Activated B cell treated with CpG ODN at 0.5 μM for 24 hours (primary cell): ENCODE measurements at places on chromosomes 1 and 21.
A peak's percentile ranks its signal among the peaks of the same experiment; 100 is the strongest.

GRCh38 chr1:228097333-228098081, 5.6 kb downstream of the C1orf35 start:
- DNase-seq, result peak; percentile 14

- DNase-seq, result no peak
Observed at GRCh38 chr1:110239441-110240430, 29.6 kb downstream of the KCNC4 start.

DNA sequence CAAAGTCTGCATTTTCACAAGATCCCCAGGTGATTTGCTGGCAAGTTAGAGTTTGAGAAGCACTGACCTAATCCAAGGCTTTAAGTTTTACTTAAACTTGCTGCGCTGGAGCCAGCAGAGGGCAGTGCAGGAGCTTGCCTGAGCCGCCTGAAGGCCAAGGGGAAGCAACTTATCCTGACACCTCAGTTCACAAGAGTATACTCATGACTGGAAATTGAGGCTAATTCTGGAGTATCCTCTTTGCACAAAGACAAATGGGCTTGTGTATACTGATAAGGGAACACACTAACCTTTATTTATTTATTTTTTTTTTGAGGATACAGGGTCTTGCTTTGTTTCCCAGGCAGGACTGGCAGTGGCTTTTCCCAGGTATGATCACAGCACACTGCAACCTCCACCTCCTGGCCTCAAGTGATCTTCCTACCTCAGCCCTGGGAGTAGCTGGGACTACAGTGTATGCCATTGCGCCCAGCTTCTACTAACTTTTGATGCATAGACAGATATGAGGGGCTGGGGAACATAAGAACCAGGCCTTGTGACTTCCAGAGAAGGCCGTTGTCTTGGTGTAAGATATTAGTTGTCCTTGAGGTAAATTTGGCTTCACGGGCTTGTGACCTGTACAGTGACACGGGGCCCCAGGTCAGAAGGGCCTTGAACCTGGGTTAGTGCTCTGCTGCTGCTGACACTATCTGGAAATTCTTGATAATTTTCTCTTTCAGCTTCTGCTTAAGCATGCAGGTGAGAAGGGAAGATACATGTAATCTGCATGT, 29.0 kb upstream of the SLAMF1 start:
- peak; percentile 60 for DNase-seq

GRCh38 chr1:192979542-192979941, 79.6 kb downstream of the UCHL5 start:
- no peak for DNase-seq

DNA sequence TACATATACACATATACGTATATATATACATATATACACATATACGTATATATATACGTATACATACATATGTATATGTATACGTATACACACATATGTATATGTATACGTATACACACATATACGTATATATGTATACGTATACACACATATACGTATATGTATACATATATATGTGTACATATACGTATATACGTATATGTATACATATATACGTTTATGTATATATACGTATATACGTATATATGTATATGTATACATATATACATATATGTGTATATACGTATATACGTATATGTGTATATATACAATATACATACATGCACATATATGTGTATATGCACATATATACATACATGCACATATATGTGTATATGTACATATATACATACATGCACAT, 396.2 kb upstream of the DUSP10 start:
- no peak for DNase-seq

DNA sequence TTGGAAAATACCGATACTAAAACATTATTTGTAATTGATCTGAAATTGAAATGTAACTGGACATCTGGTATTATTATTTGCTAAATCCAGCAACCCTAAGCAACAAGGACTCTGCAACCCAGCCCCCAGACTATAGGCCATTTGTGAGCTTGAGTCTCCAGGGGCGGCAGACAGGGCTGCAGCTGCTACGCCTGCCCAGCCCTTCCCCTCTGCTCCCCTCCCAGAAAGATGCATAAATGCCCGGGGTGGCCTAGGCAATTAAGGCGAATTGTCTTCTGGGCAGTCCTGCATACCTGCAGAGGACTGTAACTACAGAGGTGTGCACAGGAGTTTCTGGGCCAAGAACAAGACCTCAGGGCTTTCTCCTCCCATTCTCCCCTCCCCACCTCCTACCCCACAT, 41.2 kb upstream of the LBR start:
- no peak for DNase-seq

GRCh38 chr1:21818656-21819055, 6.6 kb downstream of the LDLRAD2 start:
- DNase-seq, result no peak

- no peak for DNase-seq
Observed at GRCh38 chr1:21825393-21825792, 13.3 kb downstream of the LDLRAD2 start.

GRCh38 chr1:77139389-77139788, 79.8 kb downstream of the PIGK start:
- no peak for DNase-seq

GRCh38 chr1:2200308-2200943, 5.9 kb upstream of the FAAP20 start:
- DNase-seq, result no peak

DNA sequence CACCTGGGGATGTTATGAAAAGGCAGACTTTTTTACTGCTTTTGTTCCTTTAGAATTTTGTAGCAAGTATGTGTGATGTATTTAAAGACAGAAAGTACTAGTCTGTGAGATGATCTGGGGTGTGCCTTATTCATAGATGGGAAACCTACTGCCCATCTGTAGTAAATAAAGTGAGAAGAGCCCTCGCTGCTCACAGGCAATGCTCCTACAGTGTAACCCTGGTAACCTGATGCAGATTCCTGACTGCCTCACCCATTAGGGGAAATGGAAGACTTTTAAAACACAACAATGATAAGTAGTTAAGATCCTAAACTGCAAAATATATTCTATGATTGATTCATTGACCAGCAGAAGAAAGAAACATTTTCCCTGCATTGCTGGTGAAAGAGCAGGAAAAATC, 19.4 kb upstream of the TMEM201 start:
- no peak for DNase-seq

DNA sequence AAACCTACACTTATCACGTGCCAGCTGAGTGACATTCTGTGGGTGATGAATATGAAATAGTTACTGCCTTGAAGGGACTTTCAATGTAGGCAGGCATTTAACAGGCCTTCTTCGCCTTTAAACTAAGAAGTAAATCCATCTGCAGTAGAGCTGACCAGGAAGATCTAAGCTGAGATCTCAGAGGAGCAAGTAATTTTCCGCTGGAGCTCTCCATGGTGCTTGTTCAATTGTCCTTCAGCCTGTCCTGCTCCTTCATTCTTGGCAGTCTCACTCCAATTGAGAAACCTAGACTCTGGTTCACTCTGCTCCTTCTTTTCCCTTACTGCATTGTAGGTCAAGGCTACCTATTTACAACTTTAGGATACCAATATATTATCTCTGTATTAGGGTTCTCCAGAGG, 183.5 kb downstream of the HMCN1 start:
- DNase-seq, result no peak

DNA sequence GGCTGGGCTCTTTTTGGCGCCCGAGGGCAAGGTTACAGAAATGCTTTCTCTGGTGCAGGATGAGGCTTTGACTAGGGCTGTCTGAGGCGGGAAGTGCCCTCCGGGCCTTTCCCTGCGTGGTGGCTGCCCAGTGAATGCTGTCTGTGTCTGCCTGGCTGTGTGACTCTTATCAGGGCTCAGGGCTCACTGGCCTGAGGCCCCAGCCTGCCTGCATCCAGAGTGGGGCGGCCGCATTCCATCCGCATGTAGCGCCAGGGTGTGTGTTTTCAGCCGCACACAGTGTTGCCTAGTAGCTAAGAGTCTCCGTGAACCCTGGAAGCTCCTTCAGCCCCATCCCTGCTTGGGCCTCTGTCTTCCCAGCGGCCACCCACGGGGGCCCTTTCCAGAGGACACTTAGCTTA, 59.1 kb downstream of the FAAP20 start:
- no peak for DNase-seq

GRCh38 chr1:10160907-10161490, 49.4 kb upstream of the KIF1B start:
- DNase-seq, result no peak

DNA sequence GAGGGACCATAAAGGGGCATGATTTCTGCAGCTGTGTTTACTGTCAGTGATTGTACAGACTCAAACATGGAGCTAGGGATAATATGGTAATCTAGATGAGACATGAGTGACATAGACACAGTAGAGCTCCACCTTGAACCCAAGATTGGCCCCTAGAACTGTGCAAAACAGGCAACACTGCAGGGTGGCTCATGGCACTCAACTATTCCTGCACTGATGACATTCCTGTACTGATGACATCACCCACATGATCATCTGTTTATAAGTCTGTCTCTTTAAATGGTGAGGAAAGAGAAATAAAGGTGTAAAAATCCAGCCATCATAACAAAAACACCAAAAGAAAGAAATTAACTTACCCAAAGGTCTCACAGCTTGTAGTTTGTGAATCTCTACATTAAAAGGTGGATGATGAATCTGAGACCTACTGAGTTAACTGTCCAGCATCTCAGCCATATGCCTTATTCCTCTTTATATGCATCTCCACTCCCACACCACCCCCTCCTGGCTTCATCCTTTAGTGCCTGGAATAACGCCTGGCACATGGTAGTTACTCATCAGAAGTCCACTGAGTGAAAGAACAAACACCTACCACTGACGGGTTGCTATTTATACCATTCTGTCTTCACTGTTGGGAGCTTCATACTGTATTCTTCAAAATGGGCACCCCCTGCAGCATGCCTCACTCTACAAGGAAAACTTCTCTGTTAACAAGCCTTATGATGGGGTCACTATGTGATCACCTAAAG, at the start of gene LRRC53:
LRRC53 (minus strand) TSS at position 442 of the 746 bp plus-strand sequence. CDS start 29,262 bp downstream, outside the sequence.
- no peak for DNase-seq

DNA sequence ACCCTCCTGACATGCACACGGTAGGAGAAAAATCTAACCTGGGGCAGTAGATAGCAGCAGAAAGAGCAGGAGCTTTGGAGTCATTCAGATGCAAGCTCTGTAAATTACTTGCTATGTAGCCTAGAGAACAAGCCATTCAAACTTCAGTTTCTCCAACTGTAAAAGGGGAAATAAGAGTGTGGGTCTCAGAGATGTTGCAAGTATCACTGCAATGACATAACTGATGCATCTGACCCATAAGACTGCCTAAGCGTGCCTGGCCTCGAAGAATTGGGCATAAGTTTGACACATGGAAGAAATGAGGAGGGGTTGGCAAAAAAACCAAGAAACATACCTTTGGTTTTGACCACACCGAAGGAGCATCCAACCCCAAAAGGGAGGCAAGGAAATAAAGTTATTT, 5.2 kb downstream of the AK2 start:
- DNase-seq, result no peak

DNA sequence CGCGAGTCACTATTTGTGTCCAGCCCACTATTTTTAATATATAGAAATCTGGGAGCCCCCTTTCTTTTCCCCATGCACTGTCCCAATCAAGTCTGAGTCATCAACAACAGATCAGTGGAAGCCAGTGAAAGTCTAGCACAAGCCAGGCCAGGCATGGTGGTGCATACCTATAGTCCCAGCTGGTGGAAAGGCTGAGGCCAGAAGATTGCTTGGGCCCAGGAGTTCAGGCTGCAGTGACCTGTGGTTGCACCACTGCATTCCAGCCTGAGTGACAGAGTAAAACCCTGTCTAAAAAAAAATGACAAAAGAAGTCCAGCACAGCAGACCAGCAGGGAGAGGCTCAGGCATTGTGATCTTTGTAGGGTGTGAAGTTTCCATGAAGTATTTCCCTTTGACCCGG, 9.0 kb upstream of the RPL5 start:
- no peak for DNase-seq

GRCh38 chr1:182185136-182185535, 123.6 kb upstream of the ZNF648 start:
- DNase-seq, result no peak

GRCh38 chr1:29655945-29656850, 419.9 kb downstream of the PTPRU start:
- no peak for DNase-seq

DNA sequence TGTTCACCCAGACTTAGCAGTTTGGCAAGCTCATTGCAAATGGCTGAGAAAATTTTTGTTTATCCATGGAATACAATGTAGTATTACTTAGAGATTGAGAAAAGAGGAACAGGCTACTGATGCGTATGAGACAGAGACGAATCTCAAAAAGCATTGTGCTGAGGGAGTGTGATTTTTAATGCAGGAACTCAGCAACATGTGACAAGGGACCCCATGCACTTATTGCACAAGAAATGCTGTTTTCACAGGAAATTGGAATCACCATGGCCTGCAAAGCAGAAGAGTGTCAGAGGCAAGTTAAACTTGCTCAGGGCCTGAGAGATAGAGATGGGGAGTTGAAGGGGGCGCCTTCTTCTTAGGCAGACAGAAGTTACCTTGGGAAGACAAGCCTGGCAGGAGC, 32.6 kb upstream of the TLR5 start:
- DNase-seq, result no peak

DNA sequence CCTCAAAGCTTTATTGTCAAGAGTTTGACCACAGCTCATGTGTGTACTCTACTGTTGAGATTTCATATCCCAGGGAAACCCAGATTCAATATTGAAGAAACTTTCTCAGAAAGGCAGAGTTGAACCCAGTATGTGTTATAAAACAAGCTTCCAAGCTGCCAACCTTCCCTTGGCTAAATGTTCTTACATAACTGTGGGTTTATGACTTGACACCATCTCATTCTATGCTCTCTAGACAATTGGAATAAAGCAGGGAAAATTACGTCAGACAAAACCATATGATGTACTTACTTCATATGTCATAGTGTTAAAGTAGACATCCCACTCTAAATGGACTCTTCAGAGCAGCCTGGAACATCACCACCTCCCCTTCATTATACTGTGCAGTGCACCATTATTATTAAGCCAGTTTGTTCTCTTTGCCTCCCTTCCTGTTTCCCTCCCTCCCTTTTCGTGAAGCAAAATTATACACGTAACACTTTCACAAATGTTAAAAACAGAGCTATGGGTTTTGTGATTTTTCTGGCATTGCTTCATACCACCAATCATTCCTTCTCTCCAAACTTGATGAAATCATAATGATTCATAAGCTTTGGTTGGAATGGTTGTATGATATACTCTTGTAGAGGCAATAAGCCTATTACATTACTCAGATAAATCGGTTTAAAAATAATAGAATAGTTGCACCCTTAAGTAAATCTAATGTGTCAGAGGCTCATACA, 507.2 kb downstream of the LTN1 start:
- DNase-seq, result no peak

GRCh38 chr1:8831340-8831739, 13.9 kb upstream of the RERE start:
- no peak for DNase-seq

DNA sequence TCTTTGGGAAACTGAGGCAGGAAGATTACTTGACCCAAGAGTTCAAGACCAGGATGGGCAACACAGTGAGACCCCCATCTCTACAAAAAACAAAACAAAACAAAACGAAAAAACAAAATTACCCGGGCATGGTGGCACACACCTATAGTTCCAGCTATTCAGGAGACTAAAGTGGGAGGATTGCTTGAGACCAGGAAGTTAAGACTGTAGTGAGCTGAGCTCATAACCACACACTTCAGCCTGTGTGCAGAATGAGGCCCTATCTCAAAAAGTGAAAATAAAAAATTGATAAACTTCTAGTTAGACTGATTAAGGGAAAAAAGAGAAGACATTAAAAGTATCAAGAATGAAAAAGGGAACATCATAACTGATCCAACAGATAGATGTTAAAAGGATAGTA, 154.0 kb downstream of the RHOU start:
- DNase-seq, result no peak
